ENCODE measurements at places on chromosomes 1 and 21.
A peak's percentile ranks its signal among the peaks of the same experiment; 100 is the strongest.

- peaks cover 18% of the 10 kb centered on the region for H3K4me1 ChIP-seq
- no peaks in the 10 kb centered on the region for H3K27me3 ChIP-seq
- no peak overlapping the region for H3K4me3 ChIP-seq
- H3K36me3 ChIP-seq, result no peaks in the 10 kb centered on the region
- no peak overlapping the region for H3K27ac ChIP-seq
These were observed 109.0 kb upstream of the IPO9 start for GRCh38 chr1:201719812-201720521.

DNA sequence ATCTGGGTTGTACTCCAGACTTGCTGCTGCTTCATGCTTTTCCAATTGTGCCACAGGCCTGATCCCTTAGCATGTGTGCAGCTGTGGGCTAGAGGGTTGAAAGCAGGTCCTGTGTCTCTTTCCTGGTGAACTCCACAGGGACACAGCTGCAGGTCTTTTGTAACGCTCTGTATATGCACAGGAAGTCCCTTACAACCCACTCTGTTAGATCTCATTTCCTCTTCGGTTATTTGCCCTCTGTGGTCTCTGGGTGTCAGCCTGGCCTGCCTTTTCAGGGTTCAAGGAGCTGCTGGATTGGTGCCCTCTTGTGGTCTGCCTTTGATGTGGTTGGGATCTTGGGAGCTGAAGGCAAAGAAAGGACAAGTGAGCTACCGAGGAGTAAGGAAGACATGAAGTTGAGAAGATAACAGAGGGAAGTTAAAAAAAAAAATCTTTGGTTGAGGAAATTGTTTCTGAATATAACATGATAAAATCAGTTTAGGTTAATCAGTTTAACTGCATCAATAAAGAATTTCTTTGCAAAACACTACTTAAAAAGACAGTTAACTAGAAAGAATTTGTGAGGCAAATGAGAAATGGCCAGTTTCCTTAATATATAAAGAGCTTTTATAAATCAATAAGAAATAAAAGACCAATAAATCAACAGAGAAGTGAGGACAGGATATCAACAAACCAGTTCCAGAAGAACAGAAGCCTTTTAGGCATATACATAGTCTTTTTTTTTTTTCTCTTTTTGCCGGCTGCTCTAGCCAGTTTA is 44.1 kb downstream of the UCK2 start:
- H3K36me3 ChIP-seq, result peaks cover 19% of the 10 kb centered on the region
- peaks cover 15% of the 10 kb centered on the region for H3K4me1 ChIP-seq
- H3K4me3 ChIP-seq, result peak overlapping the region; percentile 68
- no peak overlapping the region for H3K27ac ChIP-seq
- peak; percentile 84 for DNase-seq

GRCh38 chr1:12615159-12615864 is 2.7 kb downstream of the DHRS3 start:
- H3K36me3 ChIP-seq, result no peaks in the 10 kb centered on the region
- peak; percentile 51 for DNase-seq
- peaks cover 7% of the 10 kb centered on the region for H3K4me1 ChIP-seq
- H3K4me3 ChIP-seq, result peak overlapping the region; percentile 96

- H3K4me3 ChIP-seq, result no peak overlapping the region
- H3K4me1 ChIP-seq, result no peaks in the 10 kb centered on the region
- H3K27ac ChIP-seq, result no peak overlapping the region
- no peaks in the 10 kb centered on the region for H3K36me3 ChIP-seq
- DNase-seq, result peak; percentile 62
These were observed 25.2 kb upstream of the TRIM45 start for GRCh38 chr1:117146575-117147340.

DNA sequence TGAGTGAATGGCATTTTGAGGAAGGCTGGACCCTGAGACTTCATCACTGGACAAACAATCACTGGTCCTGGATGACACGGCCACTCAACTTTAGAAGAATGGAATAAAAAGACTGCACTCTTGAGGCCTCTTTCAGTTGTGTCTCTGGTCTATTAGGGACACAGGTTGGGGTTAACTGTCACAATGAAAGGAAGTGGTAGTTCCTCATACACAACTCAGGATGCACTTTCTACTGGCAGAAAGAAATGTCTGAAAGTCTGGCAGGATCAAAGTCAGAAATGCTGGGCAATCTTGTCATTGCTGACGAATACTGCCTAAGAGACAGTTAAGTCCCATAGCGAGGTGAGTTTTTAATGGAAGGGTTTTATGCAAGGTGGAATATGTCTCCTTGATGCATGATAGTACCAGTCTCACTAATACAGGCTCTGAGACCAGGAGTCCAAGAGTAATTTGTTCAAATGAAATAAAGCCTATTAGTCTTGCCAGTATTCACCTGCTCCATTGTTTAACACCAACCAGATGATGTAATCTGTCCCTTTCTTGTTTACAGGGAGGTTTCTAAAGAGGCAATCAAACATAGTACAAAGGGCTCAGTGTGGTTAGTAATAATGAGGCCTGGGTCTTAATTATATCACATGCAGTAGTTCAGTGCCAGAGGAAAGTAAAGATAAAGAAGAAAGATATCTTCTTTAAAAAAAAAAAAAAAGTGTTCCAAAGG is 11.2 kb upstream of the RRP15 start:
- H3K36me3 ChIP-seq, result no peaks in the 10 kb centered on the region
- no peak for DNase-seq
- H3K27ac ChIP-seq, result no peak overlapping the region
- no peak overlapping the region for H3K4me3 ChIP-seq
- H3K4me1 ChIP-seq, result peaks cover 3% of the 10 kb centered on the region

GRCh38 chr1:231681006-231681405 is 54.4 kb downstream of the DISC1 start:
- no peaks in the 10 kb centered on the region for H3K4me1 ChIP-seq
- H3K4me3 ChIP-seq, result no peak overlapping the region

- H3K4me3 ChIP-seq, result no peak overlapping the region
- no peaks in the 10 kb centered on the region for H3K27me3 ChIP-seq
- H3K4me1 ChIP-seq, result no peaks in the 10 kb centered on the region
- H3K36me3 ChIP-seq, result no peaks in the 10 kb centered on the region
These were observed 27.0 kb upstream of the ABCG1 start for GRCh38 chr21:42191696-42192595.

GRCh38 chr1:14064649-14065442 is 364.9 kb downstream of the PRDM2 start:
- peaks cover 3% of the 10 kb centered on the region for H3K27me3 ChIP-seq
- no peak overlapping the region for H3K27ac ChIP-seq
- H3K4me3 ChIP-seq, result no peak overlapping the region

DNA sequence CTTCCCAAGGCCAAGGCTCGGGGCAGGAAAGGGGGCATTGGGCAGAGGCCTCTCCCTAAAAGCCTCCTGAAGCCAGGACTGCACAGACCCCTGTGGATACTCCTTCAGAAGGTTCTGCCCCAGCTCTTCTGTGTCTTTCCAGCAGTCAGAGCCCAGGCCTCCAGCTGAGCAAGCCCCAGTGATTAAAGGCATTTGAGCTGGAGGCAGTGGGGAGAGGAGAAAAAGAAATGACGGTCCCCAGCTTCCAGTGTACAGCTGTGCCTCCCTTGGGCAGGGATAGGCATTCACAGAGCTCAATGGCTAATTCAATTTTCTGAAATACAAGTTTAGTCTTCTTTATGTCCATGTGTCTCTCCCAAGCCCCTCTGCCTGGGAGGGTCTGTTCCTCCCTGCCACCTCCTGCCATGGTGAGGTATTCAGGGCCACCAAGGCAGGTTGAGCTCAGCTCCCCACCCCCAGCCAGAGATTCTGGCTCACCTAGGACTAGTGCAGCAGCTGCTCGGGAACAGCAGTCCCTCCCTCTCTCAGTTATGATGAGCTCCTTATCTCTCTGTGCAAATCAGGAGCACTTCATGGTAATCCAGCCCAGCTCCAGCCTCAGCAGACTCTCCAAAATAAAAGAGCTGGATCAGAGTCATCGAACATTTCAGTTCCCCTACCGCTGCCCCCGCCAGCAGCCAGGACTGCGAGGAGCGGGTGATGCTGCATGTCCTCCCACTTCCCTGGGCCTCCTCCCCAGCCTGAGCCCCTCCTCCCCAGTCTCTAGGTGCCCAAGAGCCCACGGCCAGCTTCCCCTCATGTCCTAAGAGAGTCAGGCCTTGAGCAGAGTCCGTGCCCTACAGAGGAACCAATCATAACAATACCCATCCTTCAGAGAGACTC is 208.4 kb upstream of the ZC3H12A start:
- no peaks in the 10 kb centered on the region for H3K27me3 ChIP-seq
- H3K4me3 ChIP-seq, result no peak overlapping the region
- no peak for DNase-seq
- no peaks in the 10 kb centered on the region for H3K4me1 ChIP-seq

- peaks cover 34% of the 10 kb centered on the region for H3K36me3 ChIP-seq
- peaks cover under 1% of the 10 kb centered on the region for H3K4me1 ChIP-seq
- H3K27ac ChIP-seq, result no peak overlapping the region
- H3K4me3 ChIP-seq, result no peak overlapping the region
These were observed 7.7 kb downstream of the DESI2 start for GRCh38 chr1:244660595-244660994.

DNA sequence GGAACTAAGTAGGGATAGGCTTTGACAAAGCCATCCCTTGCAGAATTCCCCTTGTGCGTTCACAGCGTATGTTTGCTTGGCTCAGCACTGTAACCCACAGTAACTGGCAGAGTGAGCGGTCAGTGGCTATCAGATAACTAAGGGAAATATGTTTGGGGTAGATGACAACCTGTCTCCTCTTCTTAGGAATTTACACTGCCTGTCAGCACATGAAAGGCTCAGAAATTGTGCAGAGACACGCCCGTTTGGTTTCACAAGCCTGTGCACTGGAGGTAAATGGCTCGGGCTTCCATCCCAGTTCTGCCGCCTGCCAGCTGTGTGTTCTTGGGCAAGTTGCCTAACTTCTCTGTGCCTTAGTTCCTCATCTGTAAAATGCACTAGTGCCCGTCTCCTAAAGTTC is 101.2 kb downstream of the PRDM2 start:
- no peak for DNase-seq
- H3K27ac ChIP-seq, result no peak overlapping the region
- H3K27me3 ChIP-seq, result no peaks in the 10 kb centered on the region
- no peaks in the 10 kb centered on the region for H3K4me1 ChIP-seq
- H3K4me3 ChIP-seq, result no peak overlapping the region

DNA sequence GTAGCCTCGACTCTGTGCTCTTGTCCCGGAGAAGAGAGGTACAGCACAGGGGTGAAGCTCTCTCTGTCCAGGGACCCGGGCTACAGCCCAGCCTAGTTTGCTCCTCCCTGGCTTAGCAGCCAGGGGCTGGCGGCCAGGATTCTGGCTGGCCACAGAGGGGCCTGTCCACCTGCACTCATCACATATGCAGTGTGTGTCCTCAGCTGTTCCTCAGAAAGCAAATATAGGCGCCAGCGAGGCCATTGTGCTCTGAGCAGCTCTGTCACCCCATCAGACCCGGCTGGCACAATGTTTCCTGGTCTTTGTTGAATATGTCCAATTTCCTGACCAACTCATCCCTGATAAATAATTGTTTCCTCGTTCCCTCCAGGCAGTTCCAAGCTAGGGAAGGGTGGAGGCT is 28.5 kb downstream of the KCND3 start:
- H3K4me3 ChIP-seq, result no peak overlapping the region
- no peaks in the 10 kb centered on the region for H3K36me3 ChIP-seq
- no peak overlapping the region for H3K27ac ChIP-seq
- no peak for DNase-seq
- peaks cover 41% of the 10 kb centered on the region for H3K27me3 ChIP-seq

GRCh38 chr1:200262326-200262965 is 147.4 kb downstream of the ZNF281 start:
- no peak for DNase-seq
- H3K27ac ChIP-seq, result no peak overlapping the region
- no peak overlapping the region for H3K4me3 ChIP-seq
- H3K4me1 ChIP-seq, result no peaks in the 10 kb centered on the region

DNA sequence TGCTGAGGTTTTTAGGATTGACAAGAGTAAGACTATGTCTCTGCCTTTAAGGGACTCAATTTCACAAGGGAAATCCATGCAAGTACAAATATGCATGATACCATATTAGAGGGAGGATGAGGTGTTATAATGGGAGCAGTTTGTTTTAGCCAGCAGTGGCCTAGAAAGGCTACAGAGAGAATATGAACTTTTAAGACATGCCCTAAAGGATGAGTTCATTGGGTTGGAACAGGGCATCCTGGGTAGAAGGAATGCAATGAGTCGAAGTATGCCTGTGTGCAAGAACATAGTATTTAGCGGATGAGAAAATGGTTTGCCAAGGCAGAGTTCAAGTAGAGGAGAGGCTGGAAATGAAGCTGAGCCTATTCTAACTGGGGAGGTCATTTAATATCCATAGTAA is 32.6 kb upstream of the LEPR start:
- DNase-seq, result no peak
- H3K4me3 ChIP-seq, result no peak overlapping the region
- no peak overlapping the region for H3K27ac ChIP-seq
- H3K36me3 ChIP-seq, result peaks cover 90% of the 10 kb centered on the region

DNA sequence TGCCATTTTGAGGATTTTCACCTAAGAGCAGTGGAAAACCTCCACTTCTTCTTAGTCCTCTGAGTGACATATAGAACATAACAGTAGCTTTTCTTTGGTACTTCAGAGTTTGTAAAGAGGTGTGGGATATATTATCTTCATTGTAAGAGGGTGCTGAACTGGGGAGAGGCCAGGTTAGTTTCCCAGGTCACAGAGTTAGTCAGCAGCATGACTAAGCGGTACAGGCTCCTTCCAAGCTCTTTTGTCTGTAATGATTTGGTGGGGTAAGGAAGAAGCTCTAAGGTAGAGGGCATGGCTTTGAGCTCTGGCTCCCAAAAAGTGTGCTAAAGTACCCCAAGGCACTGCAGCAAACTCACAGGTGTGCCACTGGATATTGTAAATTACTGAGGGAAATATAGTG is 325.0 kb upstream of the PLXNA2 start:
- peaks cover 11% of the 10 kb centered on the region for H3K4me1 ChIP-seq
- H3K4me3 ChIP-seq, result no peak overlapping the region
- H3K27me3 ChIP-seq, result no peaks in the 10 kb centered on the region
- DNase-seq, result no peak
- H3K27ac ChIP-seq, result no peak overlapping the region

DNA sequence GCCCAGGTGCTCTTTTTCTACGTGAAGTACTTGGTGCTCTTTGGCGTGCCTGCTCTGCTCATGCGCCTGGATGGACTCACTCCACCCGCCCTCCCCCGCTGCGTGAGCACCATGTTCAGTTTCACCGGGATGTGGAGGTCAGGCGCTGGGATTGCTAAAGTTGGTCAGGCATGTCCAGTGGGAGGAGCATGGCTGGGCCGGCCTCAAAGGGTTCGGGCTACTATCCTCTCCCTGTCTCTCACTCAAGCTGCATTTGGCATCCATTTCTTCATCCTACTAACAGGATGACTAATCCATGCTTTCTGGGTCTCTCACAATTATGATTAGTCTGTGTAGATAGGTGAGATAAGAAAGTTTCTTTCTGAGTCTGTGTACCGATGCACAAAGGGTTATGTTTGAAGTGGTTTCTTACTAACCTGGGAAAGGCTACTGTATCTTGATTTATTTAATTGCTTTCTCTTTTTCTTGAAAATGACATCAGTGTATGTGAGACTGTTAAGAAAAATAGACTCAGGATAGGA is 135.9 kb downstream of the HHAT start:
- H3K4me1 ChIP-seq, result no peaks in the 10 kb centered on the region
- DNase-seq, result no peak
- no peak overlapping the region for H3K27ac ChIP-seq
- no peaks in the 10 kb centered on the region for H3K36me3 ChIP-seq
- no peak overlapping the region for H3K4me3 ChIP-seq

Measured in endodermal cell (in vitro differentiated cells).